ENCODE measurements at places on chromosomes 3 and 15. TPM values are rescaled to one million over a fixed set of nuclear protein-coding genes. Genes with fewer than 3 reads are reported as not detected.

GRCh38 chr3:10170915-10171478, 6.3 kb downstream of the IRAK2 start:
- DNase-seq = no peak

GRCh38 chr15:70273808-70274207, 176.1 kb upstream of the TLE3 start:
- DNase-seq = no peak

DNA sequence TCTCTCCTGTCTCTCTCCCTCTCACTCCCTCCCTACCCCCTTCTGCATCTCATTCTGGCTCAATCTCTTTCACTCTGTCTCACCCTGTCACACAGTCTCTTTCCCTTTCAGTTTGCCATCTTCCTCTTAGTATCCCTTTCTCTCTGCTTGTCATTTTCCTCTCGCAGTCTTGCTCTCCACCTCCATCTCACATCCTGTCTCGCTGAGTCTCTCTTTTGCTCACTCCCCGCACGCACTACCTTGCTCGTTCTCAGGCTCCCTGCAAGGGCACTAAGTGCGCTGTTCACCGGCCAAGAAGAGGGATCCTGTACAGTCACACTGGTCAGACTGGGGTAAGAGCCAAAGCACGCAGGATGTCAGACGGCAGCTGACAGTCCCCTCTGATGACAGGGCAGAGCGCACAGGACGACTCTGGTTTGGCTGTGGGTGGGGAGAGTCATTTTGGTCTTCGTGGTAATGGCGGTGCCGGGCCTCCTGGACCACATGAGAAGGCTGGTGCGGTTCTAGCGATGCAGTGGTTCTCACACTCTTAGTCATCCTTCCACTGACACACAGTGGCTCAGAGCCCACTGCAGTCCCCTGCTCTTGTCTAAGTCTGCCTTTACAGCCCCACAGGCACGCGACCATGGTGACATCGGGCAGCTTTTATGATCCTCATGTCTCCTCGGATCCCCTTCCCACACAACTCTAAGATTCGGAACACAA, 356.8 kb downstream of the FOXP1 start:
- DNase-seq = no peak

- no peak for DNase-seq
Observed at GRCh38 chr3:56868706-56869105, 67.0 kb upstream of the ARHGEF3 start.

Gene TRAT1
- total RNA-seq = not detected

DNA sequence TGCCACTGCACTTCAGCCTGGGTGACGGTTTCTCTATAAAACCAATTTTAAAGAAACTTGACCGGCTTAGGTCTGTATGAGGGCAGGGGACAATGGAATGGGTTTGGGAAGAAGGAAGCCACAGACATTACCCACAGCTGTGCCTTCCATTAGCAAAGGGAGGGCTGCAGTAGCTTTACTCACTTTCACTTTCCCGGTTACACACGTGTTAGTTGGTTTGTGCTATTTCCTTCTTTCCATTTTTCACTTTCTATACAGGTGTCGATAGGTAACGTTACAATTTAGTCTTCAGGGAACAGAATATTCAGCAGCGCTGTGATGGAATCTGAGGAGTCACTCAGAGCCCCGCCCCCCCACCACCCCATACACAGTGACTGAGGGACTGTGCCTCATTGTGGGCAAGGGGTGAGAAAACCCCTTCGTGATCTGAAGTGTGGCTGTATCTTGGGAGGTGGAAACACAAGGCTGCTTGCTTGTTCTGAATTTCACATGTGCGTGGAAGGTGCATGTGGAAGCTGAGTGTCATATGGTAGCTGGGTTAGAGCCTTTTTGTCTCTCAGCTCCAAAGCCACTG, 44.8 kb upstream of the RPL32 start:
- no peak for DNase-seq

- DNase-seq = no peak
Observed at GRCh38 chr3:71562938-71563337, 20.6 kb downstream of the FOXP1 start.

DNA sequence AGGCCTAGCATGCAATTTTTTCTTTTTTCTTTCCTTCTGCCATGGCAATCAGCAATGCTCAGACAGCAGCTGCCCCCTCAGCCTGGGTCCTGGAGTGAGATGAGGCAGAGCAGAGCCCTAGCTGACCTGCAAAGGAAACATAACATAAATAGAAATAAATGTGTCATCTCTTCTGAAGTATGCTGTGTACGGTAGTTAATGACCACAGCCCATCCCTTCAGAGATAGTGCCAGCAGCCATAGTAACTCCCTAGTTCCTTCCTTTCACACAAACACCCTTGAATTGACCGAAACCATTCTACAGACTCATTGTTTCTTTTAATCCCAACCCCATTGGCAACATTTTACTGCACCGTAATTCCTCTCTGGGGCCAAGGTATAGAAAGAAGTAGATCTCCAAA, 8.4 kb upstream of the CD47 start:
- DNase-seq = peak; percentile 8

Gene ALDH1A3
- total RNA-seq = 5.8 TPM
